CD4-positive, alpha-beta T cell treated with Interleukin-12 subunit alpha and Interleukin-12 subunit beta, for 1 hour (primary cell): ENCODE measurements at places on chromosomes 5 and 9.

DNA sequence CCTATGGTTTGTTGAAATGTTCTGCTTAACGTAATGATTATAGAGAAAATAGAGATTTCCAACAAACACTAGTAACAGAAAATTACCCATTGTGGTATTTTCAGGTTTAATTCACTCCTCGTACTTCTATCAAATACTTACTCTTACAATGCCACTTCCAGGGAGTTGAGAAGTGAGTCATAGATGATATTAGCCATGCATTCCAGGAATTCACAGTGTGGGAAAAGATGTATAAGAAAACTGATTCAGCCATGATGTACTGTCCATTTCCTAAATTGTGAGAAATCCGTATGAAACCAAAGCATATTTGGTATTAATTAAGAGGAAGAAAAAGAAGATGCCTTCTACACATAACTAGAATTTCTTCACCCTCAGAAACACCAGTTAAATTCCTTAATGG, 1854.6 kb upstream of the WWC1 start:
- DNase-seq = no peak

DNA sequence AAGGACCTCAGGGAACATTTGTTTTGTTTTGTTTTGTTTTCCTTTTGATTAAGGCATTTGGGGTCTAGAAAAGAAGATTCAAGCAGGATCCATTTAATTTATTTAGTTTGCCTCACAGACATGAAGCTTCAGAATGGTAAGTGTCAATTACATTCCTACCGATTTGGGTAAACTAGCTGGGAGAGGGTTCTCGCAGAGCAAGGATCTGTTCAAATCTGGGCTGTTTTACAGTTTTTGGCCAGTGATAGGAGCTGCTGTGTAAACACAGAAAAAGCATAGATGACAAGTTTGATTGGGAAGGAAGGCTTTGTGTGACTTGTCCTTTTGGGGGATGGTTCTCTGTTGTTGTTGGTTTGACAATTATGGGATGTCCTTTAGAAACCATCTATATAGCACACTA, 470.3 kb upstream of the WWC1 start:
- no peak for DNase-seq

DNA sequence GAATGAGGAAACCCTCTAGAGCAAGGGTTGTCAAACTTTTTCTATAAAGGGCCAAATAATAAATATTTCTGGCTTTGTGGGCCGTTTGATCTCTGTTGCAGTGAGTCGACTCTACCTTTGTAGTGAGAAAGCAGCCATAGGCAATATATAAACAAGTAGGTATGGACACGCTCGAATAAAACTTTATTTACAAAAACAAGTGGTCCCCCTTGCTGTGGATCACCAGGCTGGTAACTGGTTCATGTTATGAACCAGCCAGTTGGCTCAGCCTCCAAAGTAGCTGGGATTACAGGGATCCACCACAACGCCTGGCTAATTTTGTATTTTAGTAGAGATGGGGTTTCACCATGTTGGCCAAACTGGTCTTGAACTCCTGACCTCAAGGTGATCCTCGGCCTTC, 118.5 kb downstream of the GPBP1 start:
- DNase-seq = no peak

GRCh38 chr9:113996531-113997001, 81.5 kb downstream of the AMBP start:
- no peak for DNase-seq

DNA sequence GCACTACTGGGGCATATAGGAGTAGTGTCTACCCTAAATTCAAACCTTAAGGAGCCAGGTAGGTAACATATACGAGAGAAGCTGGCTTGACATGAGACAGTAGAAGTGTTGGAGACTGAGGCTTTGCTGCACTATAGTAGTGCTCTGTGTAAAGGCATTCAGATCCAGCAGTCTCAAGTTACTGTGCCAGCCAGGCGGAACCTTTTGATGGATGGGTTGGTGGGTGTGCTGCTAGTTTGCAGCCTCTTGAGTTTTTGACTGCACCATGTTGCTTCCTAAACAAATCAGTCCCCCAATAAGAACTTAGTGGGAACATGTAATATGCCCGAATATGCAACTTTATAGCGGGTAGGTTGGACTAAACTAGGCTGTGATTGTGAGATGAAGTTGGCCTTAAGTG, 1.5 kb downstream of the CLTA start:
- no peak for DNase-seq

DNA sequence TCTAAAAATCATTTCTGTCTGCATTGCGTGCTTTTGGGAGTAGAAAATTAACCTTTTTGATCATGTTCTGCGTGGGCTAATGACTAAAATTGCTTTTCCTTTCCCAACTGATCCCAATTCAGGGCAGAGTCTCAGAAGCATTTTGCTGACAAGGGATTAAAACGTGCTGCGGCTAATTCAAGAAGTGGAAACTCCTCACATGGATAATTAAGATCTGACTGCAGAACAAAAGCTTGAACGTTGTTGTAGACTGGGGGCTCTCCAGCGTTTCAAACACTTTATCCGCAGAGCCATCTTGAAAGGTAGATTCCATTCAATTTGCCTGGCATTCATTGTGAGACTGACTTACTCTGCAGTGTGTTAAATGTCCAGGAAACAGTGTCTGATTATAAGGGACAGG, 485.3 kb upstream of the DMAC1 start:
- no peak for DNase-seq

- no peak for DNase-seq
These were observed 97.8 kb upstream of the SPOCK1 start for GRCh38 chr5:137596941-137597340.

GRCh38 chr9:99489060-99489413, 267.0 kb downstream of the SEC61B start:
- DNase-seq = no peak

- DNase-seq = no peak
These were observed 62.7 kb upstream of the ANGPTL2 start for GRCh38 chr9:127185181-127185580.

DNA sequence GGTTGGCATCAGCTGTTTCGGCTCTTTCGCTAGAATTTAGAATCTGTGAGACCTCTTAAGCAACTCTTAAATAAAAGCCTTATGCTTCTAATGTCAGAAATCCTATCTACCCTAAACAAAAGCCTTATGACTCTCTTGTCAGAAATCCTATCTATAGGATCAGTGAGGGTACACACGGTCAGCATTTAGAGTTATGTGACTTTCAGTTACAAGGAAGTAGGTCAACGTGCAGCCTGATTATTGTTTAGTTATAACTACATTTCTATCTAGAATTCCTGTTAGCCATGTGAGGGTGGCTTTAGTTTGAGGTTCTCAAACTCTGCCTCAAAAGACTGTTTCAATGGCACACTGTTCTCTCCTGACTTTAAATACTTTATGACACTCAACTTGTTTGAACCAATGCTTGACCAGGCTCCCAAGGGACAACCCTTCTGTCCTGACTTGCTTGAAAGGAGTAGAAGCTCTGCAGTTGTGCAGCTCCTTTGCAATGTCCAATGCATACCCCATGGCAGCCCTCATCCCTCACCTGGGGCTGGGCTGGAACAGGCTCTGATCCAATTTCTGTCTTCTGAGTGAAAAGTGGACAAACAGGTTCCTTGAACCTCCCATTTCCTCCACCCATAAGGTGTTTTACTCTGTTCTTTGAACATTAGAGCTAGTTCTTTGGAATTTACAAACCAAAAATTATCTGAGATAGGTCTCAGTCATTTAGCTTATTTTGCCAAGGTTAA, 251.6 kb upstream of the PIK3R1 start:
- no peak for DNase-seq

DNA sequence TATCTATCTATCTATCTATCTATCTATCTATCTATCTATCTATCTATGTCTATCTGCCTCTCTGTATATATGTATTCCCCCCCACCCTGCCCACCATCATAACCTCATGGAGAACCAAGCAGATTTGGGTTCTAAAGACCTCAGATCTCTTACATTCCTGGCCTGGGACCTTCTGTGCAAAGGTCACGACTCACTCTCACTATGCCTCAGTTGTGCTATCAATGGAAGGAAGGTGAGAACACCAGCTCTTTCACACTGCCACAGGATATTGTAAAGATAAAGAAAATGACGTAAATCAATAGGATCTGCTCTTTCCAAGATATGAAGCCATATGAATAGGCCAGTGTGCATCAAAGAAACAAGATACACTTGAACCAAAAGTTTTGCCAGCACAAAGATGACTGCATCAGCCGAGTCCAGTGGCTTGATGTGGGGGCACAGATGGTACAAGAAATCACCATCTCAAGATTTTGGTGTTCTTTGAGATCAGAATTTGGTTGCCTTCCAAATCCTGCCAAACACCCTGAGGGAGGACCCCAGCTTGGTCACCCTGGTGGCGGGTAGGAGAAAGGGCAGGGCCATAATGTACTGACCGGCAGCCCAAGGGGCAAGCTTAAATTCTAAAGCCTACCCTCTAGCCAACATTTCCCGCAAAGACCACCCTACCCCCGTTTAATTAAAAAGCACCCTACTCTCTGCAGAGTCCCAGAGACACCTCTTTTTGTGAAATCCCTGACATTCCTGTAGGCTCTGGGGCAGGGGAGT, 8.4 kb upstream of the FGF1 start:
- DNase-seq = no peak

- no peak for DNase-seq
These were observed 515.9 kb upstream of the PAPPA start for GRCh38 chr9:115637661-115638060.

GRCh38 chr9:34272101-34272541, 56.9 kb downstream of the KIF24 start:
- DNase-seq = no peak

GRCh38 chr5:61332358-61332749, 296 bp downstream of the ZSWIM6 start:
- DNase-seq = peak; percentile 45

GRCh38 chr9:136107953-136108647, 10.6 kb downstream of the TMEM250 start:
- DNase-seq = no peak

DNA sequence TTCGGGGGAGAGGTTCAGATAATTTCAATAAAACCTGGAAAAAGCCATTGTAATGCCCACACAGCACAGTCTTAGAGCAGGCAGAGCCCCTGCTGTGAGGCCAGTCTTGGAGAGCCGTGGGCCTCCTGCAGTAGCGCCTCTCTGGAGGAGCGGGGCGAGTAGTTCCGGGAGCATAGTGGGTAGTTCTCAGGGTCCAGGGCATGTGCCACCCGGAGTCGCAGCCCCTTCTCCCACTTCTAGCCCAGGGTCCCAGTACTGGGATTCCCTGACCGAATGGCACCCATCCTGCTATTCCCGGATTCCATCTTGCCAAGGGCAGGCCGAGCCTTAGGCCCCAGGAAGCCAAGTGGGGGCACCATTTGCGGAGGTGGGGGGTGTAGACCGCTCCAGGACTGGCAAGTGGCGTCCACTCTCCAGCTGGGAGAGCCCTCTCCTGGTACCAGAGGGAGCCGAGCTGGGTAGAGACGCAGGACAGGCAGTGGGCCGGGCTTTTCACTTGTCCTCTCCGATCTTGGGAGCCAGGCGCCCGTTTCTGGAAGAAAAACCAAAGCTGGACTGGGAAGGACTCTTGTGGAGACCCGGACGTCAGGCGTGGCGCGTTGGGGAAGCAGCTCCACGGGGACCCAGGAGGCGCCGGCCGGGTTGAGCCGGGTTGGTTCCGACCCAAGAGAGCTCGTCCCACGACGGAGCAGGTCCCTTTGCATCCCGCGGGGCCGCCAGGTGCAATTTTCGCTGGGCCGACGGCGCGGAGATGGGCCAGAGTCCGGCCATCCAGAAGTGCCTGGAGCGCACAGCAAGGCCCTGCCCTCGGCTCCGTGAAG, 12.1 kb downstream of the PROP1 start:
- no peak for DNase-seq

GRCh38 chr5:57566914-57567313, 84.3 kb upstream of the ACTBL2 start:
- DNase-seq = no peak

GRCh38 chr5:92070786-92071185, 687.7 kb upstream of the ARRDC3 start:
- no peak for DNase-seq

DNA sequence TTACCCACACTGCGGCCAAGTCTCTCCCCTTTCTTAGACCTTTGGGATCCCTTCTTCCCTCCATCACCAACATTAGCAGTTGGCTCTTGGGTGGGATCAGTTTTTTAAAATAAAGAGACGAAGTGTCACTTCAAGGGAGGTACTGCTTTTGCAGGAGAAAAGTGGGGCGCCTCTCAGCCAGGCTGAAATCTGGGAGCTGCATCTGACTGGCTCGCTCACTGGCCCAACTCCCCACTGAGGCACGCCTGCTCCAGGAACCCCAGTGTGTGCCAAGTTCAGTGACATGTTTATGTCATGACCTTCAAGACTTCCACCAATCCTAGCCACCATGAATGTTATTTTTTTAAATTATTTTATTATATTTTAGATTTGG, 130.5 kb downstream of the MVB12B start:
- DNase-seq = no peak

DNA sequence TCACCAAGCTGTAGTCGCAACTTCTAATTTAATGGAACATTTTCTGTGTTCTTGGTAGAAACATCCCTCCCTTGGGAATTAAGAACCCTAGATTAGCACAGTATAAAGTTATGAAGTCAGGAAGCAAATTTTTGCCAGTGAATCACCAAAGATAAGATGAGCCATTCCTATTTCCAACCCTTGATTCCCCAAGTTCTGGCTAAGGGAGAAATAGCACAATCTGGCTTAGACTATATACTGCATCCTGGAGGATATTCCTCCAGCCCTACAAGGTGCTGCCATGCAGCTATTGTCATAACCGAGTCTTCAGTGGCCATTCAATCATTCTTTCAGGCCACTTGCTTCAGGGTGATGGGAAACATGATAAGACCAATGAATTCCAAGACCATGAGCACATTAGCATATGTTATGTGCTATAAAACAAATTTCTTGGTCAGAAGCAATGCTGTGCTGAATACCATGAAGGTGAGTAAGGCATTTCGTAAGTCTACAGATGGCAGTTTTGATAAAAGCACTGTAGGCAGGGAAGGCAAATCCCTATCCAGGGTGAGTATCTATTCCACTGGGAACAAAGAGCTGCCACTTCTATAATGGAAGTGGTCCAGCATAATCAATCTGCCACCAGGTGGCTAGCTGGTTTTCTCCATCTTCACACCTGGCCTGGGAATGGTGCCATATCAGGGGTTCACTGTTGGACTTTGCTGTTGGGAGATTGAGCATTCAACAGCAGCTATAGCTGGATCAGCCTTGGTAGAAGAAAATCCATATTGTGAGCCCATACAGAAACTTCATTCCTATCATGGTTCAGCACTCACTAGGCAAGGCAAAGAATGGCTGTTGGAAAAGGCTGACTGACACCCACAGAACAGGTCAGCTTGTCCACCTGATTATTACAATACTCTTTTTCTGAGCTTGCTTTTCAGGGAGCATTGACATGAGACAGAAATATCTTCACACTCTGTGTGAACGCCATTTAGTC, 19.6 kb upstream of the ARL15 start:
- DNase-seq = no peak

DNA sequence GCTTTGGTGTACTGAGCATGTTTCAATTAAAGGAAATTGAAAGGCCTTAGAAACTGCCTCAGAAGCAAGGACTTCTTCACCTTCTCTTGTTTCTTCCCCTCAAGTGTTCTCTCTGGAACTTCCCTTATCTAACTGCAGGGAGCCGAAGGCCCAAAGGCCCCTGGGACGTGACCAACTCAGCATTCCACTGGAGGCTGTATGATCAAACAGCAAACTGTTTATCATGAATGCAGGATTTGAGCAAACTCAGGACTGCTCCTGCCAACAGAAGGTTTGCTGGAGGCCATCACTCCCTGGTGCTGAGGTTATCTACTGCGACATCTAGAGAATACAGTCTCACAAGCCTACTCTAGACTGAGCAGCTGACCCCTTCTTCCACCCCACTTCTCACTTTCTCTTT, 4.8 kb upstream of the CDH10 start:
- no peak for DNase-seq
